ENCODE measurements at places on chromosomes 1 and 21.

DNA sequence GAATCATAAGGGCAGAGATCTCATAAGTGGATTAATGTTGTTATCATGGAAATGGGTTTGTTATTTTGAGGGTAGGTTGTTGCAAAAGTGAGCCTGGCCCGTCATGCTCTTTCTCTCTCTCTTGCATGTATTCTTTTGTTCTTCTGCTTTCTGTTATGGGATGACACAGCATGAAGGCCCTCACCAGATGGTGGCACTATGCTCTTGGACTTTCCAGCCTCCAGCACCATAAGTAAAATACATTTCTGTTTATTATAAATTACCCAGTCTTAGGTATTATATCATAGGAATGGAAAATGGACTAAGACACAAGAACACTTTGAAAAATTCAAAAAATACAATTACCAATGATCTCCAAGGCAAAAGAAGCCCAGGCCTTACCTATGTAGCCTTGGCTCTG lies 676.1 kb downstream of the PTPRU start:
- DNase-seq, result peak; percentile 39

GRCh38 chr1:43779805-43780403 lies 72.6 kb downstream of the ST3GAL3 start:
- no peak for DNase-seq

DNA sequence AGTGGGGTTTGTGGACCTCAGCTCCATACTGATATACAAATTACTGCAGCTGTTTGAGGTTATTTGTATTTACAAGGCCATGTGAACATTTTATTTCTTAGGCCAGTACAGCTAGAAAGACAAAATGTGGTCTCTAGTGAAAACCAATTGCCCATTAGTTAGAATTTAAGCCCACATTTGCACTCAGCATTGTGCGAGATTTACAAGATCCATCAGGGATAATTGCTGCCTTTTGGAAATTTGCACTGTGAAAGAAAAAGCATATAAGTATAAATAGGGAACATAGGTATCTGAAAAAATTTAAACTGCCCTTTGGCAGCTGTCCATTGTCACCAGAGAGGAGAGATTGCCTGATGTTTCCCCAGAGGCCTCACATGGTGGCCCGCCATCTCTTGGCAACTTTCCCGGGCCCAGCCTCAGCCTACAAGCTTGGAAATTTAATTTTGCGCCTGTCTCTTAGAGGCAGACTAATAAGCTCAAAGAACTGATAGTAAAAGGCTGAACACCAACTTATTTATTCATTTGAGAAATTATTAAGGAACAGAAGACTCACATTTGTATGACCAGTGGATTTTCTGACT lies 120.7 kb downstream of the MAP3K21 start:
- peak; percentile 3 for DNase-seq

DNA sequence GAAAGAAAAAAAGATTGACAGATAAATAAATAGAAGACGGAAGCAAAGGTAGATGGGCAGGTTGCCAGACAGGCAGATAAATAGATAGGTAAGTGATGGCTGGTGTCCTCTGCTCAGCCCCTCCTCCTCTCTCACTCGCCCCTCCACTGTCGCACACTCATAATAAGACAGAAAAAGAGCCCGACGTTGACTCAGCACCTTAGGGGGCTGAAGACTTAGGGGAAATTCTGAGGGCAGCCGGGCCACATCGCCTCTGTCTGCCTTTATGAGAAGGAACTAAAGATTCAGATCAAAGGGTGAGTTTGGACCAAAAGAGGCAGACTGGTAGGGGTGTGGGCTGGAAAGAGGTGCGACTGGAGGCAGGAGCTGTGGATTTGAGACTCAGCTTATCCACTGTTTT lies 158.1 kb upstream of the IGSF21 start:
- DNase-seq, result no peak

- DNase-seq, result no peak
Measured at GRCh38 chr1:171883849-171884248, 42.6 kb downstream of the DNM3 start.

DNA sequence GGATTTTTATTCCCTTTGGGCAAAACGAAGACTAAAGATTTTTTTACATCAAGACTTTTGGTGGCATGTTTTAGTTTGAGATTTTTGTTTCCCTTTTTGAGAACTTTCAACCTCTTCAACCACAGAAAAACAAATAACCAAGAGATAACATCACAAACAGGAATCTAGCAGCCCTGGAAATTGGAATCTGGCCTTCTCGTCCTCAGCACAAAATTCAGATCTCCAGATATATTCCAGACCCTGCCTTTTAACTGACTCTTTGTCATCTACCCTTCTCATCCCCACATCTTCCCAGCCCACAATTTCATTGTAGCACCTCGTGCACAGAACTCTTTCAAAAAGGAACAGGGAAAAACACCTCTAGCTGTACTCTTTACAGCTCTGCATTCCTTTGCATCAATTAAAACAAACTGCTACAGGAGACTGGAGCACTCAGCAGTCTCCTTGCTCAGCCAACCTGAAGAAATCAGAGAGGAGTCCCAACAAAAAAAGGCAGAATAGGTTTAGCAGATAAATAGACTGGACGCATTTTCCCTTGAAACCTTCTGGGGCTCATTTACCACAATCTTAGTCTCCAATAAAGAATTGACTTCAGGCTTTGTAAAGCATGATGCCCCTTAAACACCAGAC lies 251.0 kb downstream of the TTLL7 start:
- peak; percentile 55 for DNase-seq

- DNase-seq, result no peak
Measured at GRCh38 chr1:65894738-65895605, 102.3 kb downstream of the PDE4B start.

DNA sequence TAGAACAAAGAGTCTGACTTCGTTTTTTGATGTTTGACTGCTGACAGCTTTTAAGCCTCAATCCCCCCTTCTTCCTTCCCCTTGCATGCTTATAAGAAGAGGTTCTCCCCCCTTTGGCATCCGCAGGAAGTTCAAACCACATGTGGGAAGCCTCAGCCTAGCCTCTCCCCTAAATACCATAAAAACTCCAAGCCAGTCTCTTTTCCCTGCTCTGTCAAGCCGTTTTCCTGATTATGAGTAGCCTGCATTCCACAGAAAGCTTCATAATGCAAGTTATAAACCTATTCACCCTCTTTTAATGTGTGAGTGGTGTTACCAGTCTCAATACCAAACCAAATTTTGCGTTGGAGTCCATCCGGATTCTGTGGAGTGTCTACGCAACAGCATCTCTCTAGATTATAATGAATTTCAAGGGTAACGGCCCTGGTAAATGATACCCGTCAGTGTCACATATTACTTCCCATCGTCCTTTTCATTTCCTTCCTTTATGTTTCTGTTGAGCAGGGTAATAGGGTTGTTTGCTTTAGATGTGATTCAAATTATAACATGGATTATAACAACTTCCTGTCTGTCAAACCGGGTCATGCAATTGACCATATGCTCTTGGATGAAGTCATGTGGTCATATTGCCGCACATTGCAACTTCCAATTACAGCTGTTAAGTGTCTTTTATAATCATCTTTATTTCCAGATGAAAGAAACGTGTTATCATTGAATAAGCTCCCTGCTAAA lies 717.5 kb downstream of the RWDD3 start:
- DNase-seq, result no peak

DNA sequence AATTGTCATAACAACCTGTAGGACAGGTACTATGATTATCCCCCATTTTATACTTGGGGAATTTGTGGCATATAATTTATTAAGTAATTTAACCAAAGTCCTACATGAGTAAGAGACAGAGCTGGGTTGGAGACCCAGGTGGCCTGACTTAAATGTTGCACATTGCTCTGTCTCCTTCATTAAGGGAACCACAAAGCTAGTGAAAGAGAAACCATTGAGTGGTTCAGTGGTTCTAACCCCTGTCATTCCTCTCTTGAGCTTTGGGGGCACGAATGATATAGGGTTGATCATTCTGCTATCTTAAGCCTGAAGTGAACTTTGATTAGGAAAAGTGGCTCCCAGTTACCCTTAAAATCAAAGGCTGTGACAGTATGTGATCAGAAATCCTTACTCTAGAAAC lies 5.3 kb upstream of the MAP3K7CL start:
- DNase-seq, result no peak

DNA sequence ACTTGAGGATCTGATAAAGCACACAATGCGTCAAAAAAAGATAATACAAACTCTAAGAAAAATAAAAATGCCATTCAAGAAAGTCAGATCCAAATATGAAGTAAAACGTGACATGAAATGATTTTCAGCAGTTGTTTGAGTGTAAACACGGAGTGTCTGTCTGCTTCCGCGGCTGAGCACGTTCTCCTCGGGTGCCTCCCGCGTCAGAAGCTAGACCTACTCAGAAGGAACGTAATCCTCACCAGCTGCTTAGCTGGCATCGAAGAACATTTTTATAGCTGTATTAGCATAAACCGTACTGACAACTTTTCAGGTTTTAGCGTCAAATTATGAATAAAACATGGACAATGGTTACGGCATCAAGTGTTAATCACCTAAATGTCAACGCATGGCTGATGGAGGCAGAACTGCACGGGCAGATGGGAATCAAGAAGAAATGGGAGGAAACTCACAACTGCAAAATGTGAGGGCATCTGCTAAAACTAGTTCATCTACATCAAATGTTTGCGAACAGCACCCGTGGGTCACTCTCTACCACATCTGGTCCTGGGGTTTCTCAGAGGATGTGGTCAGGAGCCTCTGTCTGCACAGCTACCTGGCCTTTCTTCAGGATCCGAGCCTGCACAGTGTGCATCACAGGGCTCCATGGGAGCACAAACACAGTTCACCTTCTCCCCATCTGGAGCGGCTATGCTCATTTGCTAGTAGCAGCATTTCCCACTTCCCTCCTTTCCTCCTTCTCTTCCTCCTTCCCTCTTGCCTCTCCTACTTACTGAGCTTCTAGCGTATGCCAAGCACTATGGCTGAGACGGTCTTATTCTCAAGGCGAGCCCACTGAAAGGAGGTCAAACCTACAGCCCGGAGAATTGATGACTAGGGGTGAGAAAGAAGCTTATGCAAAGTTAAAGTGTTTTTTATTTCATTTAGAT lies 40.0 kb downstream of the RCAN1 start:
- DNase-seq, result no peak

GRCh38 chr21:38790059-38790458 lies 15.7 kb upstream of the ETS2 start:
- DNase-seq, result no peak

DNA sequence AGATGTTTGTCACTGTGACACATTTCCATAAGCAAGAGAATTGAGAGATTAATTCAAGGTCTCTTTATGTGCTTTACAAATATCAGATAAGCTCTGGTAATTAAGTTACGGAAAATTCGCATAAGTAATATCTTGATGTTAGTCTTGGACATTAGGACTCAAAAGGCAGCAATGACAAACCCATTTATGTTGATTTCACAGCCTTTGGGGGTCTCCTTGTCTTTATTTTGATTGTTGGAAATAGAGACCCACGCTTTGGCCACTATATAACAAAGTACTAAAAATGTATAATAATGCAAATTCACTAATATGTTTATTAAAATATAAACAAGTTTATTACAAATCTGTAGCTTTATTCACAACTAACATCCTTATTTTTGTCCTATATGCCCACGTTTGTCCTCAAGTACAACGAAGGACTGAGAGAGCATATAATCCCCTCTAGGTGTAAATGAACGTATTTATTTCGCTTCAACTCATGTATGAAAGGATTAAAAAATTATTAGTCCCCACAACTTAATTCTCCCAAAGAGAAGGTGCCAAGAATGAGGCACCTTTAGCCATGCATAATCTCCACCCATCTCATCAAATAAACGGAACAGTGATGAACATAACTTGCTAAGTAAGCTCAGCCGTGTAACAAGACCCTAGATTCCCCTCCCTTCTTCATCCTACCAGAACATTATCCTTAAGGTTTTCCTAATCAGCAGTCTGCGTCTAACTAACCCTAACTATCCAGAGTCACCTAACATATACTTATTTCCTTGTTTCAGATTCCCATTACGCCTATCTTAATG lies 1.6 kb upstream of the LAMC1 start:
- no peak for DNase-seq
